ENCODE measurements at places on chromosomes 11 and 22. TPM values are rescaled to one million over a fixed set of nuclear protein-coding genes. Genes with fewer than 3 reads are reported as not detected.

- DNase-seq = no peak
These were observed 6.1 kb upstream of the ASCL2 start for GRCh38 chr11:2276280-2277007.

DNA sequence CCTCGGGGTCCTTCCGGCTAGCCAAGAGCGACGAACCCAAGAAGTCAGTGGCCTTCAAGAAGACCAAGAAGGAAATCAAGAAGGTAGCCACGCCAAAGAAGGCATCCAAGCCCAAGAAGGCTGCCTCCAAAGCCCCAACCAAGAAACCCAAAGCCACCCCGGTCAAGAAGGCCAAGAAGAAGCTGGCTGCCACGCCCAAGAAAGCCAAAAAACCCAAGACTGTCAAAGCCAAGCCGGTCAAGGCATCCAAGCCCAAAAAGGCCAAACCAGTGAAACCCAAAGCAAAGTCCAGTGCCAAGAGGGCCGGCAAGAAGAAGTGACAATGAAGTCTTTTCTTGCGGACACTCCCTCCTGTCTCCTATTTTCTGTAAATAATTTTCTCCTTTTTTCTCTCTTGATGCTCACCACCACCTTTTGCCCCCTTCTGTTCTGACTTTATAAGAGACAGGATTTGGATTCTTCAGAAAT is 1.9 kb upstream of the GCAT start:
- no peak for DNase-seq

DNA sequence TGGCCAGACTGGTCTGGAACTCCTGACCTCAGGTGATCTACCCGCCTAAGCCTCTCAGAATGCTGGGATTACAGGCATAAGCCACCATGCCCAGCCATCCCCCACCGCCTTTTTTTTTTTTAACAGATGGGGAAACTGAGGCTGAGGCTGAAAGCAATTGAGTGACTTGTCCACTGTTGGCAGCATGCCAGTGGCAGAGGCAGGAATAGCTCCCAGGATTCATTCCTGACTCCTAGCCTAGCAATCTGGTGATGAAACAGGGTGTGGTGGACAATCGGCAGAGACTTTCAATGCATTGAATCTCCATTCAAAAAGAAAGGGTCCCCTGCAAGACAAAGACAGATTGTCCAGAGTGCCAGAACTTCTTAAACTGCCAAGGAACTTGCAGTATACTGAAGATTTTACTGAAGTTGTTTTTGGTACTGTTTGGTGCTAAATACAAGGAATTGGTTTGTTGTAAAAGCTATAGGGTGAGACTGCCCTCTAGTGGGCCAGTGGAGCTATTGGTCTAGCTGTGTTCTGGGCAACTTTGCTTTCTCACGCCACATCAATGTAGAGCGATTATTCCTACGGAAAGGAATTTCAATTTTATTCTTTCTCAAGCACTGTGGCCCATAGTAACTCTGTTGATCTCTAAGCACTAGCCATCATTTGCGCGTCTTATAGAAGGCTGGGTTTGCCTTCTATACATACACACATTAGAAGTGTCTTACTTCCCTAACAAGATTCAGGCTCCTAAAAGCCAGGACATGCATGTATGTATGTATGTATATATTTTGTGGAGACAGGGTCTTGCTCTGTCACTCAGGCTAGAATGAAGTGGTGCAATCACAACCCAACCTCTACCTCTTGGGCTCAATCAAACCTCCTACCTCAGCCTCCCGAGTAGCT is 21.0 kb downstream of the C22orf31 start:
- DNase-seq = peak; percentile 68

Gene HBB
- 130 TPM for polyA plus RNA-seq

- DNase-seq = no peak
These were observed 15.4 kb upstream of the NAP1L4 start for GRCh38 chr11:3007404-3008010.

DNA sequence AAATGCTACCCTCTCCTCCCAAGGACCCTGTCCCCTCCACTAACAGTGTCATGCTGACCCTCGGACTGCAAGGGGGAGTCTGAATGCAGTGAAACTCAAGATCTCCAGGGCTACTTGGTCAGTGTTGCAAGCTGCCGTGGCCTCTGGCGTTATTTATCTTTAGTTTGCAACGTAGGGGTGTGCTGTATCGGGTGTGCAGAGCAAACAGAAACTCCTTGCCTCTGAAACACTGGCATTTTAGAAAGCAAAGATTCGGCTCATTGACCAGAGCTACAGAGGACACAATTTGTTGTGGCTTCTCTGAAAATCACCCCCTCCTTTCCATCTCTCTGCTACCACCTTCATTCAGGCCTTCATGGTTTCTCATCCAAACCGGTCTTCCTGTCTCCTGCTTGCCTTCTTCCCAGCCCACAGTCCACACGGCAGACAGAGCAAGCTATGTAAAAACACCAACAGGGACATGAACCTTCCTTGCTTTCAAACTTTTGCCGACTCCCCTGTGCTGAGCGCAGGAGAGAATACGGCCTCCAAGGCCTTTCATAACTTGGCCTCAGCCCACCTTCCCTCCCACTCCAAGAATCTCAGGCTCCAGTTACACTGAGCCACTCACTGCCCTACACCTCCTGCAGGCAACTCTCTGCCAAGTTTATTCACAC is 14.9 kb downstream of the FZD4 start:
- DNase-seq = no peak

Gene BIK
- 1.8 TPM for polyA plus RNA-seq

DNA sequence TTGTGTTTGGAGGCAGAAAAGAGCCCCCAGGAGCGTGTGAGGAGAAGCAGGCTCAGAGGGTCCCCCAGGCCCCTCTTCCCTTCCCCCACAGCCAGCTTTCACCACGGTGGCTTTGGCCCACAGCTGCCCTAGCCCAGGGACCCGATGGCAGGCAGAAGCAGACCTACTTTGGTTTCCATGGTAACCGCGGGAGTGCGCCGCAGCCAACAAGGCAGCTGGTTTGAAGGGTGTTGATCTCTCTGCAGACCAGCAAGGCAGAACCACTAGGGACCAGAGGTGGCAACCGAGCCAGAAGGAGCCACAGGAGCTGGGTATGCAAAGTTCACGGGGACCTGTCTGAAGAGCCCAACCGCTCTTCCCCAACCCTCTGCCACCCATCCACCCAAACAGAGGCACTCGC is 69.4 kb downstream of the BUD13 start:
- no peak for DNase-seq

DNA sequence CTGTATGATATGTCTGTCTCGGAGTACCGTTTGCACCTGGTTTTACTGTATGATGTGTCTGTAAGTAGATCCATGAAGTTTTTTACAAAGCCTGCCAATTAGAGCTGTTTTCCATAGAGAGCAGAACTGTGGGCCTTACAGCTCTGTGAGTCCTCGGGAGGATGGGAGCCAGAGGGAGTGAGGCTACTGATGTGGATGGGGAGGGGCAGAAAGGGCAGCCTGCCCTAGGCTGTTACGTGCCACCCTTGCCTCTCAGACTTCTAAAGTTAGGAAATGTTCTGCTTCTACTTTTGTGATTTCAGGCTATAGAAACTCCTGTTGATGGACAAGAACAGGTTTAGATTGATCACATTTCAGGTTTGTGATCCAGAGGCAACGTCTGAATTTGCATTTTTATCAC is 105.2 kb downstream of the PPP6R3 start:
- DNase-seq = no peak

- DNase-seq = no peak
These were observed 1400.8 kb upstream of the TENM4 start for GRCh38 chr11:80841675-80842074.

DNA sequence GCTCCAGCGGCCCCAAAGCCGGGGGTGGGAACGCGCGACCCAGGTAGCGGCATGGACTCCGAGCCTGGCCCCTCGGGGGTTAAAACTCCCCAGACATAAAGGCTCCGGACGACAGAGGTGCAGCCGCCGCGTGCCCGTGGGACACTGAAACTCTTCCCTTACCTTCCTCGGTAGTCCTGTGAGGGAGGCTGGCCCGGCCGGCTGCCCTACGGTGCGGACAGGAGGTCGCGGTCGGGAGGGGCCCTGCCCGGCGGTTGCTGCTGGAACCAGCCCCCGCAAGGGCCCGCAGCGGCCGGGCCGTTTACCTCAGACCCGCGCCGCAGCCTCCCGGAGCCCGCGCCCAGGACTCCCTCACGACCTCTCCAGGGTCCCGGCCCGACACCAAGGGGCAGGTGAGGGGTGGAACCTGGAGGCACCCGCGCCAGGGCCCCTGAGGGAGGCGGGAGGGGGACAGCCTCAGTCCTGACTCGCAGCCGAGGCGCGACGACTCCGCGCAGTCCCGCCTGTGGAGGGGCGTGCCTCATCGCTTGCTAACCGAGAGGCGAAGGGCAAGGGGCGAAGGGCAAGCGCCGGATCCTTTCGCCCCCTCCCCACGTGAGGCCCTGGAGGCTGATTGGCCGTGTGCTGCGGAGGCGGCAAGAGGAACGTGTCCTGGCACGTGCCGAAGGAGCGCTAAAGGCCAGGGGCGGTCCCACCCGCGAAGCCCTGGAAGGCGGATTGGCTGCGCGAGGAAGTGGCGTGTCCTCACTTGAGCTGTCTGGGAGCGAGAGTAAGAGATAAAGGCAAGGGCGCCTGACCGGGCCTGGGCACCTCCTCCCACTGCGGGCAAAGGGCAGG is at the start of gene UPB1:
Gene UPB1, plus strand, starts transcription at position 805 of the 837 bp plus-strand sequence. CDS start 72 bp downstream, outside the sequence.
- DNase-seq = no peak

Gene SMTNL1
- 0.45 TPM for polyA plus RNA-seq

- DNase-seq = no peak
These were observed 17.2 kb downstream of the TOB2 start for GRCh38 chr22:41429232-41429950.

Gene SIAE
- polyA plus RNA-seq = 35.5 TPM

GRCh38 chr11:32888805-32889204 is 3.8 kb upstream of the QSER1 start:
- no peak for DNase-seq

DNA sequence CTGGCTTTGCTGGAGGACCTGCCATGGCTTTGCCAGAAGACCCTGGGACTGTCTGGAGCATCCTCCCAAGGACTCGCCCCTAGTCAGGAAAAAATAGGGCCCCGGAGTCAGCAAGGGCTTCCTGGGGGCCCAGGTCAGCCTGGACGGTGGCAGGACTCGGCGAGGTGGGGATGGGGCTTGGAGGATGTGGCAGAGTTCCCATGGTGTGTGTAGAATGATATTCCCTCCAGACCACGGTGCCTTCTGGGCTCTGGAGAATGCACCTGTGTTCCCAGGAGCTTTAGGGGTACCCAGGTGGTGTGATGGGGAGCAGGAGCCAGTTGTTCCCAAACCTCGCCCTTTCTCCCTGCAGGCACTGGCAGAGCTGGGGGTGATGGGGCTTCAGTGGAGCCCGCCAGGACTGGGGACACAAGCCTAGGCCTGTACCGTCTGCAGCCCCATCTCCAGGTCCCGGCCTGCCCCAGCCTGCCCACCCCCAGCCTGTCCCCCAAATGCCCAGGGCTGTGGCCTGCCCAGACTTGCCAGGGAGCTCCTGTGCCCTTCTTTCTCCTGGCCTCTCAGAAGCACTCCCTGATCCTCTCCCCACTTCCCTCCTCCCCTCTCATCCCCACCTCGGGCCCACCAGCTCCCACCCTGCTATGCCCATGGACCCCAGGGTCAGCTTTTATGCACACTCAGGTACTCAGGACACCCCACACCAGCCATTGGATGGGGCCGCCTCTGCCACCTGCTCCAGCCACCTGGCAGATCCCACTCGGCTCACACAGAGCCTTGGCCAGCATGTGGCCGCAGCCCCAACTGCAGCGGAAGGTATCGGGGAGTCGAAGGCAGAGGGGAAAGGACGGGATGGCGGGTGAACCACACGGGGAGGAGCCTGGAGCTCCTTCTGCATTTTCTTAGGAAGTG is 82.1 kb downstream of the CDKN1C start:
- no peak for DNase-seq

Gene TMPRSS4
- polyA plus RNA-seq = 27.6 TPM

DNA sequence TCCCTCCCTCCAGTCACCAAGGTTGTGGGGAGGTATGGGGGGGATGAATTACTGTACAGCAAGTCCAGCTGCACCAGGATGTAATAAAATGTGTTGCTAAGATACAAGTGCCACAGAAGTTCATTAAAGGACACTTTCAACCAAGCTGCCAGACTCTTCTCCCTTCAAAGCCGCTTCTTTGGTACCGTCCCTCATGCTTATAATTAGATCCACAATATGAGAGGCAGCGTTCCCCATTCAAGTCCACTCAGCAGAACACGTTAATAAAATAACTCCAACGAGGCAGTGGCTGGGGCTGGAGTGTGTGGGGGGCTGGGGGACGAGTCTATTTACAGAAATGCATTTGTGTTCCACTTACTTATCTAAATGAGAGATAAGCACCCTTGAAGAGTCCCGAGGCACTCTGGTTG is 14.7 kb downstream of the PHF21B start:
- DNase-seq = peak; percentile 31

Gene SCGB1A1
- polyA plus RNA-seq = not detected

DNA sequence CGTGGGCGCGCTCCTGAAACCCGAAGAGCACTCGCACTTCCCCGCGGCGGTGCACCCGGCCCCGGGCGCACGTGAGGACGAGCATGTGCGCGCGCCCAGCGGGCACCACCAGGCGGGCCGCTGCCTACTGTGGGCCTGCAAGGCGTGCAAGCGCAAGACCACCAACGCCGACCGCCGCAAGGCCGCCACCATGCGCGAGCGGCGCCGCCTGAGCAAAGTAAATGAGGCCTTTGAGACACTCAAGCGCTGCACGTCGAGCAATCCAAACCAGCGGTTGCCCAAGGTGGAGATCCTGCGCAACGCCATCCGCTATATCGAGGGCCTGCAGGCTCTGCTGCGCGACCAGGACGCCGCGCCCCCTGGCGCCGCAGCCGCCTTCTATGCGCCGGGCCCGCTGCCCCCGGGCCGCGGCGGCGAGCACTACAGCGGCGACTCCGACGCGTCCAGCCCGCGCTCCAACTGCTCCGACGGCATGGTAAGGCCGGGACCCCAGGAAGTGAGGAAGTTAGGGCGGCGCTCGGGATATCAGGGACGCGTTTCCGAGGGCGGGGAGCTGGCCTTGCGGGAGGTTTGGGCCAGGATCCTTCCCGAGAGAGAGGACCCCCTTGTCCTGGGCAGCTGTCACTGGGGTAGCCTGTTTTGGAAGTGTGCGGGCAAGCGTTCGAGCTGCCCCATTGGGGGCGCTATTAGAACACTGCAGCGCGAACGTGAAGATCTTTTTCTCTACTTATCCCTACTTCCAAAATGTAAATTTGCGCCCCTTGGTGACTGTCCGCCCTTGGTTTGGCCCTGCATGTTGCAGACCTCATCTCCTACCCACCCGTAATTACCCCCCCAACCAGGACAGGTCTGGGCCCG is 796 bp downstream of the MYOD1 start:
- no peak for DNase-seq

Gene ATP6V1E1
- 140 TPM for polyA plus RNA-seq

Gene MCHR1
- polyA plus RNA-seq = 0.32 TPM

Data from right renal pelvis (tissue), 4 donors.